ENCODE measurements at places on chromosomes 7 and 10.
A peak's percentile ranks its signal among the peaks of the same experiment; 100 is the strongest.

DNA sequence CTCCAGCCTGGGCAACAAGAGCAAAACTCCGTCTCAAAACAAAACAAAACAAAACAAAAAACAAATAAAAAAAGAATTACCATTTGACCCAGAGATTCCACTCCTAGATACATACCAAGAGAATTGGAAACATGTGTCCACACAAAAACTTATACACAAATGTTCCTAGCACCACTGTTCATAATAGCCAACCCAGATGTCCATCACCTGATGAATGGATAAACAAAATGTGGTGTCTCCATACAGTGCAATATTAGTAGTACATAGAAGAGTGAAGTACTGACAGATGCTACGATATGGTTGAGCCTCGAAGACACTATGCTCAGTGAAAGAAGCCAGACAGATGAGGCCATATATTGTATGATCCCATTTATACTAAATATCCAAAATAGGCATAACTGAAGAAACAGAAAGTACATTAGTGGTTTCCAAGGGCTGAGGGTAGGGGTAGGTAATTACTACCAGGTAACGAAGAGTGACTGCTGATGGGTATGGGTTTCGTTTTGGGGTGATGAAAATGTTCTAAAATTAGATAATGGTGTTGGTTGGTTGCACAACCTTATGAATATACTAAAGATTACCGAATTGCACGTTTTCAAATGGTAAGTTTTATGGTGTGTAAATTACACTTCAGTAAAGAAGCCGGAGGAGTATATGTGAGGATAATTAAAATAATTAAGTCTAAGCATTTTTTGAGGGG, 20.0 kb downstream of the MYO1G start:
- DNase-seq, result no peak

DNA sequence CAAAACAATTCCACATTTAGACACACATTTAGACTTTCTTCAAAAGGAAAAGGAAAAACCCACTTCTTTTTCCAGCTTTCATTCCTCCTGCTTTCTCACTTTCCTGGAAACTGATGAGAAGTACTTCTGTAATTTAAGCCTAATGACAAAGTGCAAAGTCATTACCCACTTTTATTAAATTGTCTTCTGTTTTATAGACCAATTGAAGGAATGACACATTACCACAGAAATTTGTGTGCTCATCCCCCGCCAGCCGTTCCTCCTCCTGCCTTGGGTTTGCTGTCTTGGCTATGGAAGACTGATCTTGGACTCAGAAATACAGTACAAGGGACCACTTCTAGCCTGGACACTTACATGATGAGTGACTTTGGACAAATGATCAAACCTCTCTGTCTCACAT, 717.8 kb downstream of the SORCS3 start:
- no peak for DNase-seq

- DNase-seq, result no peak
Measured at GRCh38 chr10:131875501-131875900, 25.3 kb upstream of the PPP2R2D start.

DNA sequence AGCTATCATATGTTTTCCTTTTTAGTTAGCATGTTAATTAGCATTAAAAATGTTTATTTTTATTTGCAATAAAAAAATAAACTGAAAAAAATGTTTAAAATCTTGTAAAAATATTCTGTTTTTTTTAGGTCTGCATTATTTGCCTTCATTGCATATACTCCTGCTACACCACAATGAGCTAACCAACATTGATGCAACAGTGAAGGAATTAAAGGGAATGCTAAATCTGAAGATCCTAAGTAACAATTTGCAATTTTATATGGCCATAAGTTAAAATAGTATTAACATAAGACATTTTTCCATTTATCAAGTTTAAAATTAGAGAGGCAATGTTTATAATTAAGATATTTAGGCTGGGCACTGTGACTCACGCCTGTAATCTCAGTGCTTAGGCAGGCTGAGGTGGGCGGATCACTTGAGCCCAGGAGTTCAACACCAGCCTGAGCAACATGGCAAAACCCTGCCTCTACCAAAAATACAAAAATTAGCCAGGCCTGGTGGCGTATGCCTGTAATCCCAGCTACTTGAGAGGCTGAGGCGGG, 32.2 kb downstream of the LRRC72 start:
- no peak for DNase-seq

- DNase-seq, result no peak
Measured at GRCh38 chr7:149468208-149468607, 7.3 kb upstream of the ZNF777 start.

DNA sequence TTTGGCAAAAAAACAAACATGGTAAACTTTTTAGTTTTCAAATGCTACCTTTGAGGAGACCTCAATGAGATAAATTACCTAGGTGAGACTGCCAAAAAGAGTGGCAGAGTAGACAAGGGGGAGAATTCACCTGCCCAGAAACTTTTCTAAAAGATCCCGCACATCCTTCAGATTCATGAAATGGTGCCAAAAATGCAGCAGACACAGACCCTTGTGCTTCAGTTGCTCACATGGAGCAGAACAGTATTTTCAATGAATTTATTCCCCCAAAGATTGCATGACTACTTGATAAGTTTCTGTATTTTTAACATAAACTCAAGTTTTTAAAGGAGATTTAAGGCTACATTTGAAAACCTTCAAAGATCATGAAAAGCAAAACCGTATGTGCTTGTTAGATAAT, 270.0 kb downstream of the TRIL start:
- no peak for DNase-seq

- no peak for DNase-seq
Measured at GRCh38 chr7:77837275-77837674, 38.7 kb downstream of the PHTF2 start.

- DNase-seq, result no peak
Measured at GRCh38 chr7:99562114-99562784, 3.8 kb downstream of the ZNF655 start.

- DNase-seq, result no peak
Measured at GRCh38 chr7:43390576-43390975, 192.3 kb upstream of the STK17A start.

DNA sequence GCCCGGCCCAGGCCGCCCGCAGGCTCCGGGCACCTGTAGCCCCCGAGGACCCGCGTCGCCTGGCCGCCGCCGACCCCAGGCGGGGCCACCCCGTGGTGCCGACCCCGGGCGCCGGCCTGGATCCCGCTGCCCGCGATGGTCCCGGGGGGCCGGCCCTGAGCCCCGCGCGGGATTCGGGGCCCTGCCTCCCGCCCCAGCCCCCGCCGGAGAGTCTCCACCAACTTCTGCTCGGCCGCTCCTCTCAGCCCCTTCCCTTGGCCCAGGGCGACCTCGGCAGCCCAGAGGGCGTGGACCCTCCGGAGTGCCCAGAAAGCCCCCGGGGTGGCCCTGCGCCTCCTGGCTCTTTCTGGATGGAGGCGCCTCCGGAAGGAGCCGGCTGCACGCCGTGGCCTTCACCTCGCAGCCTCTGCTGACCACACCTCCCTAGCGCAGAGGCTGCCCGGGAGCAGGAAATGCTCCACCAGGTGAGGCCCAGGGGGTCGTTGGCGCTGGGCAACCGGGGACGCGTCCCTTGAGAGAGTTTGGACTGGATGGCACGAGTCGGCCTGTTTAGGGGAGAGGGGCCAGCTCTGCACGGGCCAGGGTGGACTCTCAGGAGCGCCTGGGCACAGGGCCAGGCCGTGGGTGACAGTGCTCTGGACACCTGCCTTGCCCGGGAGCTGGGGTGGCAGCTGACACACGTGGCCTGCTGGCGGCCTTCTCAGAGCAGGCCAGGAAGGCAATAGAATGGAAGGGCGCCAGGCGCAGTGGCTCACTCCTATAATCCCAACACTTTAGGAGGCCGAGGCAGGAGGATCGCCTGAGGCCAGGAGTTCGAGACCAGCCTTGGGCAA, 529 bp downstream of the ZNF853 start:
- DNase-seq, result no peak

GRCh38 chr10:74880041-74880440, 53.6 kb downstream of the KAT6B start:
- no peak for DNase-seq

- no peak for DNase-seq
Measured at GRCh38 chr10:96236090-96236478, 35.3 kb downstream of the BLNK start.

- no peak for DNase-seq
Measured at GRCh38 chr7:87234949-87235348, 15.4 kb upstream of the TMEM243 start.

GRCh38 chr10:34022195-34022594, 687.7 kb upstream of the NRP1 start:
- no peak for DNase-seq

DNA sequence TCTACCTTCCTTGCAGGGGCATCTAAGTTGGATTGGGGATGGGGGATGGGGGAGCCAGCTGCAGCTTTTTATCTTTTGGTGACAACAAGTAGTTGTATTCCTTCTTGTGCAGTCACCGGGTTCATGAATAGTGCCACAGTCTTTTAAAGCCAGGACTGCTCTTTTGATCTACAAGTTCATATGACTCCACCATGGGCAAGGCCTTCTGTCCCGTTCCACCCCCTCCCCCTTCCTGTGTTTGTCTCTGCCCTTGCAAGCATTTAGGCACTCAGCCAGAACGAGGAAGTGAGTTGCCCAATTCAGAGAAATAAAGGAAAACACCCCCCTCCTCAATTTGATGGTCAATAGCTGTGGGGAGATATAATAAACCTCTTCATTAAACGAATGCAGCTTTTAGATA, 44.8 kb upstream of the EGR2 start:
- no peak for DNase-seq

- DNase-seq, result no peak
Measured at GRCh38 chr7:107528461-107528860, 35.3 kb downstream of the COG5 start.

- no peak for DNase-seq
Measured at GRCh38 chr7:28855538-28856217, 102.5 kb downstream of the TRIL start.

GRCh38 chr7:121515229-121515628, 119.1 kb upstream of the FAM3C start:
- DNase-seq, result no peak

DNA sequence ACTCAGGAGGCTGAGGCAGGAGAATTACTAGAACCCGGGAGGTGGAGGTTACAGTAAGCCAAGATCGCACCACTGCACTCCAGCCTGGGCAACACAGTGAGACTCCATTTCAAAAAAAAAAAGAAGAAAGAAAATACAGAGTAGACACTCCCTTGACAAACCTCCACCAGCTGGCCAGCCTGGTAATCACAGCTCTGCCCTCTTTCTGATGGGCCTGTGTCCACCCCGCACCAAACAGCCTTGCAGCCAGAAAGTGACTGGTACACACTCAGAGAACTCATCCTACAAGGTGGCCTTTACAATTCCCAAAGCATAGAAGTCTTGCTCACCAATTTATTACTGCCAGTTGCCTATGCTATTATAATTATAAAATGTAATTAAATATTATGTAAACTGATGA, 66.6 kb downstream of the COBL start:
- no peak for DNase-seq

DNA sequence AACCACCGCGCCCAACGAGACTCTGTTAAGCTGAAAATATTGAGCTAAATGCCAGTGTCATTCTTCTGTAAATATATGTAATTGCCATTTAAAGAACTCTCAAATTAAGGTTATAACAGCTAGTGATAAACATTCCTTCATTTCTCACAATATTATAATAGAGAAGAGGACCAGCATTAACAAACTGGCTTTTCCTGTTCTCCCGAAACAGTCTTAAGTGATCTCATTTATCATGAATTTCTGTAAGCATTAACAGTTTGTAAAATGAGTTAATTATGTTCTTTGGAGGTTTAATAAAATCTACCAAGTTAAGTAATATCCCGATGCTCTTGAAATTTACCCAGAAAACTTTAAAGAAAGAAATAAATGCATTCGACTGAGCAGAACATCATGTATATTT, 352.8 kb downstream of the KCNMA1 start:
- DNase-seq, result no peak

- DNase-seq, result no peak
Measured at GRCh38 chr7:85287106-85287825, 100.4 kb upstream of the SEMA3D start.

GRCh38 chr7:158056761-158057160, 530.9 kb downstream of the PTPRN2 start:
- no peak for DNase-seq

DNA sequence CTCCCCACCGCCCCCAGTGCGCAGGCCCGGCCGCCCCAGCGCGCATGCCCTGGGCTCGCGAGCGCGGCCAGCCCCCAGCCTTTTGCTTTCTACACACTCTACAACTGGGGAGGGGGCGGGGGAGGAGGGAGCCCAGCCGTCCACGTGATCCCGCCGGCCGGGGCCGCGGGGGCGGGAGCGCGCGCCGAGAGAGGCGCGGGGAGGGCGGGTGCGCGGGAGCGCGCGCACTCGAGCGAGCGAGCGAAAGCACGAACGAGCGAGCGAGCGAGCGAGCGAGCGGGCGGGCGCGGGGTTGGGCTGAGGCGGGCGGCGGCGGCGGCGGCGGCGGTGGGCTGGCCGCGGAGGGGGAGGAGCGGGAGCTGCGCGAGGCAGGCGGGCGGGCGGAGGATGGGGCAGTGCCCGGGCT, at the start of gene AUTS2:
Gene AUTS2 (plus strand): TSS at position 395 of the 406 bp plus-strand sequence. CDS start 1,179 bp downstream, outside the sequence.
- DNase-seq, result peak; percentile 27

GRCh38 chr10:92142512-92142911, 148.4 kb downstream of the CPEB3 start:
- DNase-seq, result no peak

DNA sequence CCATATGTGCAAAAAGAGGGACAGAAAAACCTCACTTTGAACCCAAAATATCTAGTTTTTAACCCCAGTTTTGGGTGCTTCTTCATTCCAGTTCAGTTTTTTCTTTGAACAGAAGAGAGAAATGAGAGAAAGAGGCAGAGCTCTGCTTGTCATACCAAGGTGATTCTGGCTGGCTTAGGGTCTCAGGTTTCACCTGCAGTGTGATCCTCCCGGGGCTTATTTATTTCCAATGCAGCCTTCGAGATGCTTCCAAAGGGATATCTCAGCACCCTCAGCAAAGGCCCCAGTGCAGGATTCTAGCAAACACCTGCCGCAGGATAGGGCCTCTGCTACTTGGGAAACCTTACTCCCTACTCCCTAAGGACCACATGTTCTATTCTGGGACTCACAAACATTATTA, 131.3 kb downstream of the WDR11 start:
- DNase-seq, result no peak

GRCh38 chr7:25481891-25482290, 253.6 kb upstream of the NPVF start:
- no peak for DNase-seq

GRCh38 chr10:5840314-5841307, 27.4 kb upstream of the GDI2 start:
- DNase-seq, result no peak

GRCh38 chr7:136179154-136179553, 202.0 kb upstream of the MTPN start:
- no peak for DNase-seq
